Tibial nerve (tissue), 4 donors: ENCODE measurements at places on chromosomes 3 and 15.

DNA sequence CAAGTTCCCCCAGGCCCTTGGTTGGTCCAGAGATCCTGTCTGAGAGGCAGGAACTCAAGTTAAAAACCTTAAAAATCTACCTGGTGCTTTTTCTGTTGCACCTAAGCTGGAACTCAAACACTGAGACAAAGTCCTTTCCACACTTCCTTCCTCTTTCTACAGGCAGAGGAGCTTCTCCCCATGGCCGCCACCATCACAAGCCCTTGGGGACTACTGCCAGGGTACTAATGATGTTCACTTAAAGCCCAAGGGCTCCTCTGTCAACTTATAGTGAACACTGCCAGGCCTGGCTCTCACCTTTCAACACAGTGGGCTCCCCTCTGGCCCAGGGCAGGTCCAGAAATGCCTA is 26.0 kb downstream of the TM4SF18 start:
- no peak for DNase-seq
- H3K4me3 ChIP-seq = no peak overlapping the region
- H3K27me3 ChIP-seq = no peaks in the 10 kb centered on the region
- H3K27ac ChIP-seq = no peak overlapping the region

DNA sequence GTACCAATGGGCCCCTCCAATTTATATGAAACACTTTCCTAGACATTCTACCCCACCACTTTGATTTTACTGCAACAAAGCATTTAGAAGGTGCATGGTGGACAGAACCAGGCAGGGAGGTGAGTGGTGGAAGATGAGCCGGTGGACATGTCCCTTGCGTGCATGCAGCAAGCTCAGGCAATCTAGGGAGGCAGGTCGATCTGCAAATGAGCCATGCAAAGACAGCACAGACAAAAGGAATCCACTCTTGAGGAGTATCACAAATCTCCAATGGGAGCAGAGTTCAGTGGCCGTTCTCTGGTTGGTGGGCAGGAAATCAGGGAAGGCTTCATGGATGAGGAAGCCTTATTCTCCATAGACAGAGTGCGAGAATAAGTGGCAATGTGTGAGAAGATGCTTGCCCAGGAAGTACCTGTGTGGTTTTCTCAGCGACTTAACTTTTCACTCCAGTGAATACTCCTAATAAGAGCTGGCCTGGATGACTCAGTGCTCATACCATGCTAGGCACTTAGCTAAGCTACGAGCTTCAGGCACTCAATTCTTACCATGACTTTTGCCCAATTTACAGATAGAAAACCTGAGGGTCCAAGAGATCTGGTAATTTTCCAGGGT is 152.5 kb downstream of the FOXP1 start:
- H3K27ac ChIP-seq = no peak overlapping the region
- peaks cover 9% of the 10 kb centered on the region for H3K4me1 ChIP-seq
- H3K4me3 ChIP-seq = no peak overlapping the region
- no peaks in the 10 kb centered on the region for H3K27me3 ChIP-seq
- DNase-seq = no peak
- no peaks in the 10 kb centered on the region for H3K36me3 ChIP-seq

DNA sequence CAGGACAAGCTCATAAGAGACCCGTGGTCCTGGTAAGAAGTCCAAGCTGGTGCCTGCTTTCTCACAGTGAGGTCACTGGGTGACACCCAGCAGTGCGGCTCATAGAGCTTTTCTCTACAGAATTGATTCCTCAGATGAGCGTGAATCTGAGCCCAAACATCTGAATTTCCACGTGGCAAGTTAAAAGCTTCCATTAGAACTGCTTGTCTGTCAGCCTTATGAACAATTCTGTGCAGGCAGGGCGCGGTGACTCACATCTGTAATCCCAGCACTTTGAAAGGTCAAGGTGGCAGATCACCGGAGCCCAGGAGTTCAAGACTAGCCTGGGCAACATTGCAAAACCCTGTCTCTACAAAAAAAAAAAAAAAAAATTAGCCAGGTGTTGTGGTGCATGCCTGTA is 113.1 kb upstream of the ABHD17C start:
- no peak for DNase-seq
- no peaks in the 10 kb centered on the region for H3K36me3 ChIP-seq
- no peak overlapping the region for H3K27ac ChIP-seq
- no peaks in the 10 kb centered on the region for H3K4me1 ChIP-seq
- no peaks in the 10 kb centered on the region for H3K27me3 ChIP-seq

- no peaks in the 10 kb centered on the region for H3K36me3 ChIP-seq
- no peak for DNase-seq
- H3K27me3 ChIP-seq = no peaks in the 10 kb centered on the region
- H3K27ac ChIP-seq = no peak overlapping the region
- H3K4me3 ChIP-seq = no peak overlapping the region
- peaks cover 11% of the 10 kb centered on the region for H3K4me1 ChIP-seq
These were observed 2.9 kb downstream of the TICRR start for GRCh38 chr15:89578146-89578545.

DNA sequence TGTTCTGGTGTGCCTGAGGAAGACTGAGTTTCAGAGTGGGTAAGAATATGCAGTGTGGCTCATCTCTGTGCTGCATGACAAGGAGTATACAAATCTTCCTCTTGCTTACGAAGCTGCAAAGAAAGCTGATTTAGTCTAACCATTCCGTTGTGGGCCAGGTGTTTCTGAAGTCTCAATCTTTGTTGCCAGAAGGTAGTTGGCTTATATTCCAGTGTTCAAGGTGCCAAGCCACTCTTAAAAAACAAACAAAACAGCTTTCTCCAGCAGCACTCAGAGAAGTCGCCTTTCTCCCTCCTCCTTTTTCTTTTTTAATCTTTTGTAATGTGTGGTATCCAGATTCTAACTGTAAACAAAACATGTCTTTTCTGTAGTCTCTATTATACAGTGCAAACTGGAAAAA is 872.4 kb downstream of the NAALADL2 start:
- no peak for DNase-seq
- no peak overlapping the region for H3K4me3 ChIP-seq
- no peaks in the 10 kb centered on the region for H3K36me3 ChIP-seq
- no peaks in the 10 kb centered on the region for H3K27me3 ChIP-seq
- no peak overlapping the region for H3K27ac ChIP-seq

DNA sequence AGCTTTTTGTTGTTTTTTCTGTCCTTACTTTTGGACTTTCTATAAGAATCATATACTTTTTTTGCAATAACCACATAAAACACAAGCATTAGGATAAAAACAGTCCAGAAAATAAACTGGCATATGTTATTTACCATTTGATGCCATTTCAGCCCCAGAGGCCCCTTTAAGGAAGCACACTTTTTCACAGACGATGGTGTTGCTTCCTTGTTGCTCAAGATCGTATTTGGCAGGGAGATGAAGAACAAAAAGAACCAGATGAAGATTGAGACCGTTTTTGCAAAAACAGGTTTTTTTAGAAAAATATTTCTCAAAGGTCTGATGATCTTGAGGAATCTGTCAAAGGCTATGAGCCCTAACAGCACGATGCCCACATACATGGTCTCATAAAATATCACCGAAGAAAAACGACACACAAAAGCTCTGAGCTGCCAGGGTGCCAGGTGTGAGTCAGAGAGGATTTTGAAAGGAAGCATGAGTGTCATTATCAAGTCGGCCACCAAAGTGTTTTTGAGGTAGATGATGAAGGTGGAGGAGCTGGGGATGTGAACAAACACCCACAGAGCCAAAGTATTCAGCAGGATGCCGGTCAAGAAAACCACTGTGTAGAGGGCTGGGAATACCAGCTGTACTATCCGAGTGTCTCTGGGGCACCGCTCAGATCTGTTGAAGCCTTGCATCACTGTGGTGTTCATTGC is 902 bp downstream of the P2RY13 start:
- peak overlapping the region; percentile 39 for H3K4me3 ChIP-seq
- no peak for DNase-seq
- no peaks in the 10 kb centered on the region for H3K36me3 ChIP-seq
- no peaks in the 10 kb centered on the region for H3K27me3 ChIP-seq
- no peaks in the 10 kb centered on the region for H3K4me1 ChIP-seq

GRCh38 chr3:194009892-194010533 is 125.9 kb upstream of the HES1 start:
- H3K27me3 ChIP-seq = no peaks in the 10 kb centered on the region
- H3K4me1 ChIP-seq = peaks cover 4% of the 10 kb centered on the region
- no peak overlapping the region for H3K4me3 ChIP-seq
- no peak for DNase-seq

DNA sequence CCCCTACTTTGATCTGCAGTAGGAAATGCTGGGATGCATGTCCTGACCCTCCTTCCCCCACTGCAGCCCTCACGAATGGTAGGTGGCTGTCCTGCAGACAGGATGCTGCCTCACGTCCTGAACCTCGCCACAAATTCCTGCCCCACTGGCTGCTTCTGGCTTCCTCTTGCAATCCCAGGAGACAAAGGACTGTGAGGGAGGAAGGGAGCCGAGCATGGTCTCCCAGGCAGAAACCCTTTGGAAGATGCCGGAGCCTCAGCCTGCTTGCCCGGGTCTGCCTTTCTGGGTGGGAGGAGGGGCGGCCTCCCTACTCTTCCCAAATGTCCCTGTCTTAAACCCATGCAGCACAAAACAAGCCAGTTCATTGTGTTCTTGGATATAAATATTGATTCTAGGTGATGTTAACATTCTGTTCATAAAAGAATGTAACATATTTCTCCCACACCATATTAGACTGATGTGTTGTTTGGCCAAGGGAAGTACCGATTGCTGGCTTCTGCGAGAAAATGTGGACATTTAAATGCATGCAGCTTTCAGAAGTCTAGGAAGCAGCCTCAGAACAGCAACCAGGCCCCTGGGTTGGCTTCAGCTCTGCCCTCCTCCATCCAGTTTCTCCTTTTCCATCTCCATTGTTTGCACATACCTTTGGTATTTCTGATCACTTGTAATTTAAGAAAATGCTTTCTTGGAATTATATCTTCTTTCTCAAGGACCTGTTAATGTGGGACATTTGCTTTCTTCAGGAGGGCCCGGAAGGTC is 75.3 kb downstream of the HMG20A start:
- no peaks in the 10 kb centered on the region for H3K27me3 ChIP-seq
- peaks cover 9% of the 10 kb centered on the region for H3K4me1 ChIP-seq
- no peak for DNase-seq
- H3K27ac ChIP-seq = peak overlapping the region; percentile 6
- peak overlapping the region; percentile 21 for H3K4me3 ChIP-seq

GRCh38 chr3:13378155-13378554 is 42.0 kb downstream of the NUP210 start:
- no peak overlapping the region for H3K27ac ChIP-seq
- H3K4me1 ChIP-seq = no peaks in the 10 kb centered on the region
- DNase-seq = no peak
- H3K27me3 ChIP-seq = no peaks in the 10 kb centered on the region

- no peaks in the 10 kb centered on the region for H3K4me1 ChIP-seq
- no peak overlapping the region for H3K4me3 ChIP-seq
- no peaks in the 10 kb centered on the region for H3K27me3 ChIP-seq
- DNase-seq = no peak
These were observed 551.1 kb downstream of the NAALADL2 start for GRCh38 chr3:175410251-175410650.

GRCh38 chr3:148077318-148077923 is 620.3 kb upstream of the AGTR1 start:
- no peaks in the 10 kb centered on the region for H3K36me3 ChIP-seq
- no peaks in the 10 kb centered on the region for H3K4me1 ChIP-seq
- H3K27me3 ChIP-seq = no peaks in the 10 kb centered on the region
- DNase-seq = no peak

DNA sequence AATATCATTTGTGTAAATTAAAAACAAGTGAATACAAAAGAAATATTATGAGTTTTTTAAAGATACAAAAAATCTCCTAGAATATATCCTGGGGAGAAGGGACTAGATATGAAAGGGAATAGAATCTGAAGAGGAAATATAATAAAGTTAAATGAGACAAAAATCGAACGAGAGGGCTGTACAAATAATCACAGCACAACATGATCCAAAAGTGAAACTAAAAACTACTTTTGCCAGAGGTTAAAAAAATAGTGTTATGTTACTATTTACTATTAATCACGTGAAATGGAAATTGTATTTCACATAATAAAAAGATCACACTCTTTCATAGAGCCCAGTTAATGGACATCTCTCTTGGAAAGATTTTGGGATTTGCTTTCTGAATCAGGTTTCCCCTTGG is 28.6 kb downstream of the CGGBP1 start:
- H3K27ac ChIP-seq = no peak overlapping the region
- H3K4me3 ChIP-seq = peak overlapping the region; percentile 12
- no peaks in the 10 kb centered on the region for H3K4me1 ChIP-seq
- no peaks in the 10 kb centered on the region for H3K36me3 ChIP-seq

GRCh38 chr15:100230784-100231183 is 111.0 kb downstream of the ADAMTS17 start:
- DNase-seq = no peak
- no peaks in the 10 kb centered on the region for H3K27me3 ChIP-seq
- no peaks in the 10 kb centered on the region for H3K36me3 ChIP-seq
- peaks cover 10% of the 10 kb centered on the region for H3K4me1 ChIP-seq

DNA sequence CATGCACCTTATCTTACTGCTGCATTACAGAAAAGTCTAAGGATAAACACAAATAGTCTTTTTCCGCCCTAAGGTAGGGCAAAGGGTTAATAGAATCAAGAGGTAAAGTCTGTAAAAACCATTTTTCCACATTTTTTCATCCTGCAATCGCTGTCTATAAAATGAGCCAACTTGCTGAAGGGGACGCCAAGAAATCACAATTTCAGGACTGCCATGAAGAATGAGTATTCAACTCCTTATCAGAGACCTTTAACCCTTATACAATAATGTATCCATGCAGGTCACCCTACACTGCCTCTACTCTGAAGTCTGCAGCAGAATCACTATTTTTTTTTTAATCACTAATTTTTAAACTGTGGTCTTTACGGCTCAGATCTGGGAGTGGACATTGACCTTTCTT is 1.1 kb upstream of the DNAJC13 start:
- H3K27ac ChIP-seq = no peak overlapping the region
- DNase-seq = no peak
- no peak overlapping the region for H3K4me3 ChIP-seq

DNA sequence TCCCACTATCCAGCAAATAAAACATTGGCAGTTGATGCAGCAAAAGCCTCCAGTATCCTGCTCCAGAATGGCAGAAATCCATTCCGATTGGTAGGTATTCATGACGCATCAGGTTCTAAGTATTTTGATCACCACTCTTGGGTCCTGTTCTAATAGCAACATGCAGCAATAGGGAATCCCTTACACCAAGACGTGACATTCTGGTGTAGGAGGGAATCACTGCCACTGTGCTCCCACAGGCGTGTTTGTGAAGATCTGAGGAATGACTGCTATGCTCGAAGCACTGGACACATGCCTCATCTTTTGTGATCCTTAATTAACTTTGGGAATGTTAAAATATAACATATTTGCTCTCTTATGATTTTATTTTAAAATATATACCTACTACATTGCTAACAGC is 552.9 kb downstream of the MECOM start:
- no peak for DNase-seq
- H3K27me3 ChIP-seq = no peaks in the 10 kb centered on the region
- H3K4me3 ChIP-seq = no peak overlapping the region
